ENCODE measurements at places on chromosomes 16 and 17. TPM values are rescaled to one million over a fixed set of nuclear protein-coding genes. Genes with fewer than 3 reads are reported as not detected.
A peak's percentile ranks its signal among the peaks of the same experiment; 100 is the strongest.

DNA sequence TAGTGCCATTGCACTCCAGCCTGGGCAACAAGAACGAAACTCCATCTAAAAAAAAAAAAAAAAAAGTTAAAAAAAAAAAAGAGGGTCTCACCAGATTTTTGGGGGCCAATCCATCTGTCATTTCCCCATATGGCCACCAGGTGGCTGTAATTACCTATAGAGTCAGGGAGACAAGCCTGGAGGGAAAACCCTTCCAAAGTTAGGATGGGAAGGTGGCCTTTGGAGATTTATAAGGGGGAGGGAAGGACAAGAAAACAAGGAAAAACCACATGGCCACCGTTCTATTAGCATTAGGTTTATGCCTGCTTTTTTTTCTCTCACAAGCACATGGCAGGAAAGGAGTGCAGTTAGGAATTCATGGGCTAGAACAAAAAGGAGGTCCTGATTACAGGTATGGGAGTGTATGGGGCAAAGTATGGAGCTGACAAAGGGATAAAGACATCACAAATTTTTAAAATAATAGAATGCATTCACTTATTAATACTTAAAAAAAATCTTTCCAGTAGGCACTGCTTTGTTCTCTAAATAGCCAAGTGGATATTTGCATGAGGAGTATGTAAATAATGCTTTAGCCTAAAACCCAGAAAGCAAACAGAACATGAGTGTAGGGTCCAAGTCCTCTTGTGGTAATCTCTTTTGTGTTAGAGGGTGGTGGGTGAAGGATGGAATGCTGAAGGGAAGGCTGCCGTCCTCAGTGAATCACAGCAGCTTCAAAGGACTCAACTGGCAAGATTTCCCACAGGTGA is 5.1 kb downstream of the CYB5D1 start:
- DNase-seq = no peak

- no peak for DNase-seq
Measured at GRCh38 chr17:71948703-71949422, 172.0 kb upstream of the SOX9 start.

DNA sequence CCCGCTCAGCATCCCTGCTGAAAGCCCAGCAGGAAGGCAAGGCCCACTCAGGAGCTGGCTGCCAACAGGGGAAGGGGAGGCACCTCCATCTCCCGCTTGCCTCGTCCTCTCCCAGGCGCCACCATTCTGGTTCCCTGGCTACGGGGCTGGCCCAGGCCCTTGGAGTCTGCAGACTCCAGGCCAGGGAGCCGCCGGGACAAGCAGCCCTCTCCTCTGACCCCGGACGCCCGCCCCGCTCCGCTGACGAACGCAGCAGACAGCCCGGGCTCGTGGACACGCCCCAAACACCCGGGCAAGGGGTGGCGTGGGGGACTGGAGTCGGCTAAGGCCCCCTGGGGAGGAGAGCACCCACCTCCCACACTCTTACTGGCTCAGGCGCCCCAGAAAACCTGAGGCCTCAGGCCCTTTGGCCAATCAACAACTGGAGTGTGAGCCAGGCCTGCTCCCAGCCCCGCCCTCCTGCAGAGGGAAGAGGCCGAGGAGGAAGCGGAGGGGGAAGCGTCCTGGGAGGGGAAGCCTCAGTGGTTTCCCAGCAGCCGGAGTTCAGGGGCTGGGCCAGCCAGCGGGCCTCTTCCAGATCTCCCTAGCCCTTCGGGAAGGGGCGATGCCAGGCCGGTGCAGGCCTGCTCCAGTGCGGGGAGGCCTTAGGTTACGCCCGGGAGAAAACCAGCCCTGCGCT is 4.2 kb downstream of the MNT start:
- DNase-seq = peak; percentile 98

GRCh38 chr17:50766222-50767023 is 895 bp downstream of the ANKRD40CL start:
- peak; percentile 47 for DNase-seq

DNA sequence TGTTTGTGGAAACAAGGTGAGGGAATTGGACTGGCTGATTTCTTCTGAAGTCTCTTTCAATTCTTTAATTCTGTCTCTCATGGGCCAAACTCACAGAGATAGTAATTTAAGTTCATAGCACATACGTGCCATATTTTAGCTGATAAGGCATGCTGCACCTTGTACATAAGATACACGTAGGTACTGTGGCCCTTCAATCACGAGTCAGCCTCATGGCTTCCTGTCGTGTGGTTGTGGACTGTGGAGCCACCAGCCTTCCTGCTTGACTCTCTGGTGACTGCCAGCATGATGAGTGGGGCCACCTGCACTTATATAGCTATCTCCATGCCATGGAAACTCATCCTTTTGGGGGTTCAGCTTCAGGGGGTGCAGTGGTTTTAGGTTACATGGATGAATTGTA is 25.1 kb downstream of the KSR1 start:
- DNase-seq = no peak

GRCh38 chr17:30376621-30377452 is 1.9 kb upstream of the CPD start:
- DNase-seq = no peak

DNA sequence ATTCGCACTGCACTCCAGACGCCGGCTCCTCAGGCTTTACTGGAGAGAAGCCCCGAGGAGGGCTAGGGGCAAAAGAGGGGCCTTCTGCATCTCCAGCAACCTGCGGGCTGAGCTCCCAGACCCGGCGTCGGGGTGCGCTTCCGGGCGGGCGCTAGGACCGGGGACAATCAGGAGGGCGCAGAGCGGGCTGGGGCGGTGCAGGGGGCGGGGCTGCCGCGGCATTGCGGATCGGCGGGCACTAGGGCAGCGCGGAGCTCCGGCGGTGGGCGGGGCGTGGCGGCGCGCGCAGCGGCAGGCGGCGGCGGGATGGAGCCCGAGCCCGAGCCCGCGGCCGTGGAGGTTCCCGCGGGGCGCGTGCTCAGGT is at the start of gene TSEN54:
TSS of gene TSEN54 (plus strand) at position 274 of the 364 bp plus-strand sequence. CDS start at position 307, 33 bp downstream.
- DNase-seq = peak; percentile 96

DNA sequence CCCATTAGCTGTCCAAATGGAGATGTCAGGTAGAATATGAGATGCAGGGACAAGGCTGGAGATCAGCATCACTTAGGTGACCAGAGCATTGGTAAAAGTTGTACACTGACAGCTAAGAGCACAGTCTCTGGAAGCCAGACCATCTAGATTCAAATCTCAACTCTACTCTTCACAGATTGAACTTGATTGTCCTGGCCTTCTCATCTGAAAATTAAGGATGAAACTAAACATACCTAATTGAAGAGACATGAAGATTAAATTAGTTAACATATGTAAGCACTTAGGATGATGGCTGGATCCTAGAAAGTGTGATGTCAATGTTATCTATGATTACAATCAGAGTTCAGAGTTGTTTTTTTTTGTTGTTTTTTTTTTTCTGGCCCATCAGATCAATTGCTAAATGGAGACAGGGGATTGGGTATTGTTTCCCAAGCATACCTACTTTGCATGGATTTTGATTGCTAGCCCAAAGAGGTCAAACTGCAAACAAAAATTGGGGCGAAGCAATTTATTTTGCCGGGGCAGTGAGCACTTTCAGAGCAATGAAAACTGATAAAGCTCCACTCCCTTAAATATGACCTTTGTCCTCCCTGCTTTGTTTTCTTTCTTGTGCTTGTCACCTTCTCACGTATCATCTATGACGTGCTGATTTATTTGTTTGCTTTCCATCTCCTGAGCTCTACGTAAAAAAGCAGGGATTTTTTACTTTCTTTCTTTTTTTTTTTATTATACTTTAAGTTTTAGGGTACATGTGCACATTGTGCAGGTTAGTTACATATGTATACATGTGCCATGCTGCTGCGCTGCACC is 217.6 kb upstream of the CPHXL start:
- no peak for DNase-seq

GRCh38 chr17:19718613-19719354 is 2.4 kb upstream of the SLC47A2 start:
- DNase-seq = no peak

GRCh38 chr16:64278196-64278595 is 843.7 kb downstream of the CDH11 start:
- no peak for DNase-seq

DNA sequence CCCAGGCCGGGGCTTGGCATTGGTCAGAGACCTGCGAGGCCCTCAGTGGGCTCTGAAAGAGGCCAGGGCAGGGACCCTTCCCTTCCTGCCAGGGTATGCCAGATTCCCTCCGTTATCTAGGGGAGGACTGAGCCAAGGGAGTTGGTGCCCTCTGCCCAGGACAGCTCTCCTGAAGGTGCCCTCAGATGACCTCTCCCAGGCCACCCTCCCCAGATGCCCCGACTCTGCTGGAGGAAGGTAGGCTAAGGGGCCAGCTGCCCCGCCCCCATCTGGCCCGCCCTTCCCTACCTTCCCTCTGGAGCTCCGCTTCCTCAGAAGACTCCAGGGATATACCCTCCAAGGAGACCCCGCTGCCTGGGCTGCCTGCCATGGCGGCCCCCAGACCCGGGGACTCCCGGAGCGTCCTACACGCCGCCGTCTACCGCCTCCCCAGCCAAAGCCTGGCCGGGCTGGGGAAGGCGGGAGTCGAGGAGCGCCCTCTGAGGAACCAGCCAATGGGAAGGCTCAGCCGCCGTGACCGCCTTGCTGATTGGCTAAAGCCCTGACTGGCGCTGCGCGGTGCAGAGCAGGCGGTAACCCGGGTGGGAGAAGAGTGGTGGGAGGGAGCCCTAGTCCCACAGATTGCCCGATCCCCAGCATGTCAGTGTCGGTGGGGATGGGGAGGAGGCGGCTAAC is 7.0 kb downstream of the MPP2 start:
- peak; percentile 95 for DNase-seq

DNA sequence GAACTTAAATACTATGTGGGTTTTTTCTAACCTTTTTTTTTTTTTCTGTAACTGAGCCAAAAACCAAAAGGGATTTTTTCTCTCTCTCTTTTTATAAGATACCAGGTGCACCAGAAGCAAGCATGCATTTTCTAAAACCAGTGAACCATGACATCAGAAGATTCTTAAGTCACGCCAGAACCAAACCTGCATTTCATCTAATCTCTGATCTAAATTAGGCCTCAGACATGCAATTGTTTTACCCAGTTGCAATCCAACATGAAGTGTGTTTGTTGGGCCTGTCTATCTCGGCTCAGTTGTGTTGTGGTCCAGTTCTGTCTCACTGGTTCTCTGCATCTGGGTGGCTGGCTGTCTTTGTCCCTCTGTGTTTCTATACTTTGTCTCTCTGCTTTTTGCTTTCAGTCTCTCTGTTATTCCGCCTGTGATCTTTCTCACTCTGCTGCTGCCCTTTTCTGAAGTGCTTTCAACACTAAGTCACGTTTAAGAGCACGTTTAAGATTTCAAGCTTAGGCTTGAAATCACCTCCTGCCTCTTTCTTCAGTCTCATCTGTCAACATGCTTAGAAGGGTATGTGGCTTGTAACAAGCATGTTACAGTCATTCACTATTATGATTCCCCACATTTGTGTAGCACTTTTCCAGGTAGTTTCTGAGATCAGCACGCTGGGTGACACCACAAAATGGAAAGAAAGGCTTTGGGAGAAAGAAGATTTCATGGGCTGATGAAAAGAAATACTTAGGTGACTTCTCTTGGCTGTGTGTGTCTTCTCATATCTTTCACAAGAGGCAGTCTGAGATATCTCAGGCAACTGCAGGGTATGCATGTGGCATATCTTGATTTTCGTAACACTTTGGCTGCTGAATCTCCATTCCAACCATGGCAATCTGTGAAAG is 488.9 kb downstream of the SHISA9 start:
- peak; percentile 53 for DNase-seq

DNA sequence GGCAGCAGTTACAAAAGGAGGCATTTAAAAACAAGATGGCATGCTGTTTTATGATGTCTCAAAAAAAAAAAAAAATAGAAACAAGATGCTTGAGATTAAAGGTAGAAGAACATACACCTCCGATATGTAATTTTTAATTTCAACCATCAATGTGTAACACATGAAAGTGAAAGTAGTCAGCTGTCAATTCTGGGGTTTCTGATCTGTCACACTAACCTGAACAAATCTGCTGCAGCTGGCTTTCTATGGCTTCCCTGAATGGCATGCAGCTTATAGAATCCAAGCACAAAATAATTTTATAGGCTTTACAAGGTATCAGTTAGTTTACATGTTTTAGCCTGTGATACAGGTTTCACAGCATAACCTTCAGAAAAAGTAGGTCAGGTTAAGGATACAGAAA is 13.5 kb downstream of the GLYR1 start:
- DNase-seq = no peak

DNA sequence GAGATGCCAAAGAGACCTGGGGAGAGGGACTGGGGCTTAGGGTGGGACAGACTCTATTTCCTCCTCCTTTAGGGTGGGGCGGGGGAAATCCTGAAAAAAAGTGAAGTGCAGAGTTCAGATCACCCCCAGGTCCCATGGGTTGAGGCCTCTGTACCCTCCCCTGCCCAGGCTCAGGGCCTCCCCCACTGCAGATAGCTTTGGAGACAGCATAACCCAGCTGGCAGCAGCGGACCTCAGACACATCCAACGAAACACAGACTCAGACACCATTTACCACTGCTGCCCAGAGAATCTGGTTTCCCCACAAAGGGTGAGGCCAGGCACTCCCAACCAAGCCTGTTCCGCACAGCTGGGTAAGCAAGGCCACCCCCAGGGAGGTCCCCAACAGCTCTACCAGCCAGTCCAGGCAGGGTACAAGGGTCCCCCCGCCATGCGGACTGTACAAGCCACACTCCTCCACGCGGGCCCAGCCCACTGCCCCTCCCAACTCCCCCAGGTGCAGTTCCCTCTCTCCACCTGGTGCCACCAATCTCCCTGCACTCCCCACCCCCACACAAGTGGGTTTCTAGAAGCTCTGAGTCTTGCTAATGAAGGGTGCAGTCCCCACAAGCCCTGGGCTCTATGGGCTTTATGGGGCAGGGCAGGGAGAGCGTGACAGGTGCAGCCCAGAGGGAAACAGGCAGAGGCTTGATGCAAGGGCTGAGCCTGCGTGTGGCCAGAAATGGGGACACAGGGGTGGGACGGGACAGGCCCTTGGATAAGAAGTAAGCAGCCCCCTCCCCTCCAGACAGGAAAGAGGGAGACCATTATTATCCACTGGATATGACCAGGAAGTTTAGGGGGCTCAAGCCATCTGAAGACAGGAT is 8.9 kb downstream of the RHBDF2 start:
- DNase-seq = no peak

GRCh38 chr16:82011199-82011641 is at the start of gene SDR42E1:
SDR42E1 (minus strand) TSS chr16:82011470; CDS start chr16:82000858, 10,612 bp downstream.
- DNase-seq = no peak

DNA sequence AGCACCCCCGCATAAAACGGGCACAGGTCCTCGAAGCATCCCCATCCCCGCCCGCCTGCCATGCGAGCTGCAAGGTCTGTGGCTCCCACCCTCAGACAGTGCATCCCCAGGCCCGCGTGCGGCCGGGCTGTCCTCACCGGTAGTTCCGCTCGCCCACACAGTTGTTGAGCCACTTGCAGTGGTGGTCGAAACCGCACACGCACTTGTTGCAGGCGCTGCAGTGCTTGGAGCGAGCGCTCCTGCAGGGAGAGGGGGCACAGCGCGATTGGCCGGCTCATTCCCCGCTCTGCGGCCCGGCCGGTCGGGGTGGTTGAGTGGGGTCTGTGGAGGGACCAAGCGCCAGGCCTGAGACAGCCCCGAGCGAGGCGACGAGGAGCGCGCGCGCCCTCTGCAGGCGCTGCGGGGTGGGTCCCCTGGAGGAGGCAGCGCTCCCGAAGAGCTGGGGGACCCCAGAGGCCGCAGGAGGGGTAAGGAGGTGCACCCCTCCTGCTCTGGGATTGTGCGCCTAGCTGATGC is 6.0 kb upstream of the TPPP3 start:
- no peak for DNase-seq

The ABCC6 gene
- 0.83 TPM for total RNA-seq

The CCL3 gene
- not detected for total RNA-seq

The PPM1E gene
- total RNA-seq = 0.42 TPM

The PIK3R6 gene
- 0.52 TPM for total RNA-seq

The TEX14 gene
- 0.19 TPM for total RNA-seq

The NTN1 gene
- total RNA-seq = 69.3 TPM

The CX3CL1 gene
- total RNA-seq = 40.4 TPM
